Lung (tissue), 17 donors: ENCODE measurements at places on chromosomes 7 and 10. TPM values are rescaled to one million over a fixed set of nuclear protein-coding genes. Genes with fewer than 3 reads are reported as not detected.
A peak's percentile ranks its signal among the peaks of the same experiment; 100 is the strongest.

The VSTM2A gene
- not detected for total RNA-seq

DNA sequence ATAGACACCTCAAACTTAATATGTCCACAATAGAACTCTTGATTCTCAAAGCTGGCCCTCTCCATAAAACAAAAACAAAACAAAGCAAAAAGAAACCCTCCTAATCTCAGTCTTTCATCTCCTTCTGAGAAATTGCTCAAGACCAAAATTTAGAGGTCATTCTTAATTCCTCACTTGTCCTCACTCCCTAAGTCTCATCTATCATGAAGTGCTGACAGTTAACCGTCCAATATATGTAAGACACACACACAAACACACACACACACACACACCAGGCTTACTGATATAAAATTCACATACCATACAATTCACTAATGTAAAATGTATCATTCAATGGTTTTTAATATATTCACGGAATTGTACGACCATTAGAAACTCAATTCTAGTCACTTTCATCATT is 17.0 kb upstream of the SVIL start:
- H3K36me3 ChIP-seq, result no peaks in the 10 kb centered on the region
- DNase-seq, result no peak
- H3K4me1 ChIP-seq, result no peaks in the 10 kb centered on the region
- H3K27ac ChIP-seq, result no peak overlapping the region

GRCh38 chr10:69202332-69202731 is 17.8 kb upstream of the HKDC1 start:
- no peaks in the 10 kb centered on the region for H3K4me1 ChIP-seq
- no peak overlapping the region for H3K4me3 ChIP-seq
- DNase-seq, result no peak
- H3K27me3 ChIP-seq, result no peaks in the 10 kb centered on the region

- H3K27me3 ChIP-seq, result no peaks in the 10 kb centered on the region
- no peak for DNase-seq
- H3K4me1 ChIP-seq, result peaks cover under 1% of the 10 kb centered on the region
- H3K36me3 ChIP-seq, result no peaks in the 10 kb centered on the region
These were observed 124.7 kb upstream of the SDK1 start for GRCh38 chr7:3176112-3177000.

DNA sequence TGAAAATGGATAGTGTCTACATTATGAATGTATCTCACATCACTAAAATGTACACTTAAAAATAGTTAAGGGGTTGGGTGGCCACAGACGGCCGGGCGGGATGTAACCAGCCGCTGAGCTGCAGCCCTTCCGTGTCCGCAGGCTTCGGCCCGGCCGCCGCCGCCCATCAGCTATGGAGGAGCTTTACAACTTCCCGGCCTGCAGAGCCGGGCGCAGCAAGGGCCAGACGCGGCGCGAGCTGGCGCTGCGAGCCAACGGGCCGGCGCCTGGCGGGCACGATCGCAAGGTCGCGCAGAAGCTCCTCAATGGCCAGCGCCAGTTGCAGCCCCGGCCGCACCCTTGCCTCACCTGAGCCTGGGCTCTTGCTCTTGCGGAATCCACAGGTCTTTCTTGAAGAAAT is 69.1 kb downstream of the KMT2C start:
- no peak for DNase-seq
- no peaks in the 10 kb centered on the region for H3K27me3 ChIP-seq
- H3K36me3 ChIP-seq, result peaks cover 4% of the 10 kb centered on the region

DNA sequence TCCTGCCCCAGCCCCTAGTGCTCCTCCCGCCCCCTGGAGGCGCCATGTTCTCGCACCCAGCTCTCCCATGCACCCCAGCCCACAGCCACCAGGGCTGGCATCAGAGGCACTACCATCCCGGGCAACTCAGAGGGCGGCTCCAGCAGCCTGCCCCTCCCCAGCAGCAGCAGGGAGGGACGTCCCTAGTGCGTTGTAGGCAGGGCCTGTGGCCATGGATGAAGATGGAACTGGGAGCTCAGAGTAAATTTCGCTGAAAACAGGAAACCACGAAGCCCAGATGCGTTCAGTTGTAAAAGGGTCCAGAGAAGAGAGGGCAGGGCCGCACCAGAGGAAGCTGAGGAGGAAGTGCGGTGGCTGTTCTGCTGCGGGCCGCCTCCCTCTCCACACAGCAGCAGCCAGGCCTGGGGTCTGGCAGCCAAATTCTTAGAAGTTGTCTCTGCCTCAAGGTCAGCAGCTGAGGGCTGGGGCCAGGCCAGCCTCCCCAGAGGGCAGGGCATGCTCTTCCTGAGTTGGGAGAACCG is 24.6 kb downstream of the VSIR start:
- peak overlapping the region; percentile 43 for H3K27ac ChIP-seq
- peaks cover 47% of the 10 kb centered on the region for H3K4me1 ChIP-seq
- no peak overlapping the region for H3K4me3 ChIP-seq
